NCI-H1048 (cell line): ENCODE measurements at places on chromosomes 4 and X.

DNA sequence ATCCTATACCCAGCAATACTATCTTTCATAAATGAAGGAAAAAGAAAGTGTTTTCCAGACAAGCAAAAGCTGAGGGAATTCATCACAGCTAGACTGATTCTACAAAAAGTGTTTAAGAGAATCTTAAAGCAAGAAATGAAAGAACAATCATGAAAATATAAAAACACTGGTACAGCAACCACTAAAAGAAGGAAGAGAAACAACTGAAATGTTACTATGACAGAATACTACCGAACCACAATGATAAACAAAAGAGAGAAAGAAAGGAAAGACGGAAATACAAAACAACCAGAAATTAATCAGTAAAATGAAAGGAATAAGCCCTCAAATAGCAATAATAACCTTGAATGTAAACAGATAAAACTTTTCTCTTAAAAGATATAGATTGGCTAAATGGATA is 110.8 kb upstream of the AFF2 start:
- no peak for DNase-seq

DNA sequence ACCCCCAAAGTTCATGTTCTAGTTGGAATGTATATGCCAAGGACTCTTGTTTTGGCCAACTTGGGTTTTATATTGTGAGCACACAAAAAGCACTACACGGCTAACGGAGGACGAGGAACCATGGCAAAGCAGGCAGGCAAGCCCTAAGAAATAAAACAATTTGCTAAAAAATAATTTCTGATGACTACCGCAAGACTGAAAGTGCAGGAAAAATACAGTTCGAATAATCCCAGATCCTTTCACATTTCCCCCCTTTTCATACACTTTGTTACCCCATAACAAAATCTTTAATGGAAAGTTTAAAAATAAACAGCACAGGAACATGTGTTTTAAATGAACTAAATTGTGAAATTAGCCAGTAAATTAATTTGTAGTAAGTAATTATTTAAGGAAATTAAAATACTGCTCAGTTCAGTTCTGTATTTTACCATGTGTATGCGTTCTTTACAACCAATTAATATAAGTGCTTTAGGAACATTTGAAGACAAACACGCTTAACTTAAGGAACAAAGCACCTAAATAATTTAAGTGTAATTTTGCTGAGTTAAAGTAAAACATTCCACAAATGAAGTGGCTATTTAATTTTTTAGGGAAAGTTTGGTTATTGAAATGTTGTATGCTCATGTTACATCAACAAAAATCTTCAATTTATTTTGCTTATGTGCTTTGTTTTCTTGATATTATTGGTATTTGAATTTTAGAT is 12.4 kb upstream of the PITX2 start:
- DNase-seq: no peak

GRCh38 chrX:96244955-96245354 is 439.7 kb upstream of the DIAPH2 start:
- DNase-seq: no peak

GRCh38 chrX:150258463-150259430 is 104.4 kb upstream of the MAMLD1 start:
- no peak for DNase-seq

- DNase-seq: no peak
Measured at GRCh38 chr4:31923634-31924033, 1203.5 kb downstream of the PCDH7 start.

DNA sequence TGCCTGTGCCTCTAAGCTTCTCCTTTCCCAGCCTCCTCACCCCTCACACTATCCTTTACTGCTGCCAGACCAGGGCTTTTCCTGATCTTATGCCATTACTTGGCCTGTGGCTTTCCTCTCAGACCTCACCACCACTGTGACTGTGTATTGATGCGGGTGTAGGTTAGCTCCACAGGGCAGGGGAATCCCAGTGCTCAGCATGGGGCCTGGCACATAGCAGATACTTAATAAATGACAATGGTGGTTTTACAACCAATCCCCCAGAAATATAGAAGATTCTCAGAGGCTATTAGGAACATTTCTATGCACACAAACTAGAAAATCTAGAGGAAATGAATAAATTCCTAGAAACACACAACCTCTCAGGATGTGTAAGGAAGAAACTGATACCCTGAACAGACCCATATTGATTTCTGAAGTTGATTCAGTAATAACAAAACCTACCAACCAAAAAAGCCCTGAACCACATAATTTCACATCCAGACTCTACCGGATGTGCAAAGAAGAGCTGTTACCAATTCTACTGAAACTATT is 129.6 kb upstream of the QRFPR start:
- no peak for DNase-seq

- no peak for DNase-seq
Measured at GRCh38 chr4:146637621-146638332, 916 bp upstream of the POU4F2 start.

DNA sequence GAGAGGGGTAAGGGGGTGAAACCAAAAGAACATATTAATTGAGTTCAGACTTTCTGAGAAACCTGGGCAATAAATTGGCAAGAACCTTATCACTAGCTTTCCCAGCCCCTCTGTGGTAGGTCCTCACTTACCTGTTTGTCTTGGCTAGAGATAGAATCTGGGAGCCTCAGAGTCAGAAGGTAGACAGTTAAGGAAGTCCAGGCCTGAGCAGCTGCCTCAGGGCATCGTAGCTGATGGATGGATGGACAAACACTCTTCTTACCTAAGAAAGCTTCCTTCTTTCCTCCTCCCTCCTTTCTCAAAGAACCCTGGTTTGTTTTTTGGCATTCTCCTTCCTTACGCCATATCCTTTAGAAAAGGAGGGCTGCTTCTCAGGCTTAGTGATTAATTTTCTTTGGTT is 24.4 kb downstream of the FRAS1 start:
- no peak for DNase-seq

DNA sequence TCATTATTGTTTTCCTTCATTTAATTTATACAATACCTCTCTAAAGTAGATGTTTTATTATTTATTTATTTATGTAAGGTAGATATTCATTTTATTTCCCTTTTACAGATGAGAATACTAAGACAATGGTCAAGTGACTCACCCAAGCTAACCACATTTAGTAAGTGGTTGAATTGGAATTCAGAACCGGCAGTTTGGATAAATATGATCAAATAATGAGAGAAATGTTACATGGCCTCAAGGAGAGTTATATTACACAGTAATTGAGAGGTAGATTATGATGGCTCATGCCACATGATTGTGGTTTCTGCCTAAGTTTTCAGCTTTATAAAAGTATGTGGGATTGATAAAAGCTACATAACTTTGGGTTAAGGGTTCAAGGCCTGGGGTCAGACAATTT is 239.4 kb upstream of the BOD1L1 start:
- DNase-seq: no peak

- no peak for DNase-seq
Measured at GRCh38 chr4:38308728-38309311, 348.6 kb downstream of the PTTG2 start.

GRCh38 chr4:128853741-128854140 is 44.2 kb downstream of the JADE1 start:
- DNase-seq: no peak

DNA sequence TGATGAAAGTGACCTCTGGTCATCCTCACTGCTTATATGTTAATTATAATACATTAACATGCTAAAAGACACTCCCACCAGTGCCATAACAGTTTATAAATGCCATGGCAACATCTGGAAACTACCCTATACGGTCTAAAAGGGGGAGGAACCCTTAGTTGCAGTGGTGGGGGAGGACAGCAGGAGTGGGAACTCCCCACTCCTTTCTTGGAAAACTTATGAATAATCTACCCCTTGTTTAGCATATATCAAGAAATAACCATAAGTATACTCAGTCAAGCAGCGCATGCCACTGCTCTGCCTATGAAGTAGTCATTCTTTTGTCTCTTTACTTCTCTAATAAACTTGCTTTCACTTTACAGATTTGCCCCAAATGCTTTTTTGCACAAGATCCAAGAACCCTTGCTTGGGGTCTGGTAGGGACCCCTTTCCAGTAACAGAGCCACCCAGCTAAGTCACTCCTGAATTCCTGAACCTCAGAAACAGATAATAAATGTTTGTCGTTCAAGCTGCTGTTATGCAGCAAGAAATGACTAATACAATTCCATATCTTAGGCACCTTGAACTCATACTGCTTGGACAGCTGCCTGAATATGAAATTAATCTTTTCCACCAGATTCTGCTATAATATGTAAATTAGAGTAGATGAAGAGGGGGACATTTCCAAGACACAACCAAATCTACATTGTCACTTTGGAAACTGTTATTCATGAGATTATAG is 14.4 kb upstream of the REPS2 start:
- DNase-seq: no peak

- no peak for DNase-seq
Measured at GRCh38 chr4:7645956-7646355, 211.2 kb upstream of the PSAPL1 start.

DNA sequence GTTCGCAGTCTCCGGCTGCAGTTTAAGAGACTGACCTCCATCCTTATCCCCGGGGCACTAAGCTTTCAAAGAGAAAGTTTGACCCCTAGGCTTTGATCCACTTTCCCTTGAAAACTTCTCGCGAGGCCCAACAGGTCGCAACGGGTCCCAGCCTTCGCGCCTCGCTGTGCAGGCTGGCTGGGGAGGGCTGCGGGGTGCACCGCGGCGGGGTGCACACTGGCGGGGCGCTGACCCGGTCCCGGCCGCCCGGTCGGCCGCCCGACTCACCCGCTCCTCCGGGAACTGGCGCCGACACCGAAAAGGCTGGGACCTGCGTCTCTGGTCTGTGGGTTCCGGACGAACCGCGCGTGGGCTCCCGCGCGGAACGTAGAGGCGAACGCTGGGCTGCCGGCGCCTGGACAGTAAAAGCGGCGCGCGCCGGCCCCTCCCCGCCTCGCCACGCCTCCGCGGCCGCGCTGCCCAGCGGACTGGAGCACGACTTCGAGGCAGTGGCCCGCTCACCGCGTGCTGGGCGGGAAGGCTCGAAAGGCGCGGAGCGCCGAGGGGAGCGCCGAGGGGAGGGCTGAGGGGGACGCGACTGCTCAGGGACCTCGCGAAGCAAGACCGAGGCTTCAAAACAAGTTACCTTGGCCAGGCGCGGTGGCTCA is at the start of gene TAF7L:
Gene TAF7L (minus strand): TSS at position 378 of the 647 bp plus-strand sequence. CDS start 3,791 bp downstream, outside the sequence.
- no peak for DNase-seq

DNA sequence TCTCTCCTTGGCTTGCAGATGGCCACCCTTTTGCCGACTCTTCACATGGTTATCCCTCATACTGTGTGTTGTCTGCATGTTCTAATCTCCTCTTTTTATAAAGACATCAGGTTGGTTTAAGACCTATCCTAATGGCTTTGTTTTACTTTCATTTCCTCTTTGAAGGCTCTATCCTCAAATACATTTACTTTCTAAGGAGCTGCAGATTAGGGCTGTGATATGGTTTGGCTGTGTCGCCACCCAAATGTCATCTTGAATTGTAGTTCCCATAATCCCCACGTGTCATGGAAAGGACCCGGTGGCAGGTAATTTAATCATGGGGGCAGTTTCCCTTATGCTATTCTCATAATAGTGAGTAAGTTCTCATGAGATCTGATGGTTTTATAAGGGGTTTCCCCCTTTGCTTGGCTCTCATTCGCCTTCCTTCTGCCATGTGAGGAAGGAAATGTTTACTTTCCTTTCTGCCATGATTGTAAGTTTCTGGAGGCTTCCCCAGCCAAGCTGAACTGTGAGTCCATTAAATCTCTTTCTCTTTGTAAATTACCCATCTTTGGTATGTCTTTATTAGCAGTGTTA is 204.5 kb downstream of the RELL1 start:
- DNase-seq: no peak

GRCh38 chr4:174314770-174315169 is 31.1 kb downstream of the CEP44 start:
- DNase-seq: no peak

GRCh38 chr4:144646523-144647094 is 653 bp downstream of the HHIP start:
- no peak for DNase-seq

DNA sequence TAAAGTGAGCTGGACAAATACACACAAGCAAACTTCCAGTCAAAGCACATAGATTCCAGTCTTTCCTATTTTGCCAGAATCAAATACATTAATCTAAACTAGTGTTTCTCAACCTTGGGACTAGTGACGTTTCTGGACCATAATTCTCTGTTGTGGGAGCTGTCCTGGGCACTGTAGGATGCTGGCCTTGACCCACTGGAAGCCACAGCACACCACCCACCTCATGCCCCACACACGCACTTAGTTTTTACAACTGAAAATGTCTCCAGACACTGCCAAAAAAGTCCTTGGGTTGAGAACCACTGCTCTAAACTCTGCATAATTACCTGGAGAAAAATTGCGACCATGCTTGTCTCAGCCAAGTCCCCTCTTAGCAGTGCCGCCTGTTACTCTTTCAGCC is 57.6 kb downstream of the MAP3K15 start:
- DNase-seq: no peak

DNA sequence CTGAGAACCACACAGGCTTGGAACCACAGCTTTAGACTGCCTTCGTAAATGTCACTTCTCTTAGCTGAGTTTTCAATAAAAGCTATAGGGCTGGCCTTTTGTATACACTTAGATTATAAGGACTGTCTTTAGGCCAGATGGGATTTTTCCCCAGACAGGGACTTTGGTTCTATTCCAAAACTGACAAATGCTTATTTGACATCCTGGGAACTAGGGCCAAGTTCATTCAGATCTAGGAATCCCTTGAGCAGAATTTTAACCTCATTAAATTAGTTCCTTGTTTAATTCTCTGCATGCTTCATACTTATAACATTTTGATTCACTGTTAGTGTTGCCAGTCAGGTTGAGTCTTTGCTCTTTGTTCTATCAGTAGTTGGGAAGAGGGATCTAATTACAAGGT is 23.1 kb downstream of the ZRSR2 start:
- DNase-seq: no peak

- DNase-seq: no peak
Measured at GRCh38 chrX:100316987-100317386, 93.1 kb downstream of the PCDH19 start.

DNA sequence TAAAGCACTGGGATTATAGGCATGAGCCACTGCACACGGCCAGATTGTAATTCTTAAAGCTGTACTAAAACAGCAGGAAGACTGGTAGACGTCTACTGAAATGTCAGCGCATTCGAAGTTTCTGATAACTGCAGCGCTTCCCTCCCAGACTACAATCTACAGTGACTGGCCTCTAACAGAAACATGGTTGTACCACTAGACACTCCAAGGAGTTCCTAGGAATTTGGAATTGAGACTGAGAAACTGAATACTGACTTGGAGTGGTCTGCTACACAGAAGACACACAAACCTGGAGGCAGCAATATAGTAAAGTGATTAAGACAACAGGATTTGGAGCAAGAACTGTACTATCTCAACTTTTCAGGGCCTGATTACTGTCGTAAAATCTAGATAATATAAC is 937 bp downstream of the HELQ start:
- no peak for DNase-seq
